Activated B cell treated with CpG ODN at 0.5 μM for 24 hours (primary cell): ENCODE measurements at places on chromosomes 16 and 17.

DNA sequence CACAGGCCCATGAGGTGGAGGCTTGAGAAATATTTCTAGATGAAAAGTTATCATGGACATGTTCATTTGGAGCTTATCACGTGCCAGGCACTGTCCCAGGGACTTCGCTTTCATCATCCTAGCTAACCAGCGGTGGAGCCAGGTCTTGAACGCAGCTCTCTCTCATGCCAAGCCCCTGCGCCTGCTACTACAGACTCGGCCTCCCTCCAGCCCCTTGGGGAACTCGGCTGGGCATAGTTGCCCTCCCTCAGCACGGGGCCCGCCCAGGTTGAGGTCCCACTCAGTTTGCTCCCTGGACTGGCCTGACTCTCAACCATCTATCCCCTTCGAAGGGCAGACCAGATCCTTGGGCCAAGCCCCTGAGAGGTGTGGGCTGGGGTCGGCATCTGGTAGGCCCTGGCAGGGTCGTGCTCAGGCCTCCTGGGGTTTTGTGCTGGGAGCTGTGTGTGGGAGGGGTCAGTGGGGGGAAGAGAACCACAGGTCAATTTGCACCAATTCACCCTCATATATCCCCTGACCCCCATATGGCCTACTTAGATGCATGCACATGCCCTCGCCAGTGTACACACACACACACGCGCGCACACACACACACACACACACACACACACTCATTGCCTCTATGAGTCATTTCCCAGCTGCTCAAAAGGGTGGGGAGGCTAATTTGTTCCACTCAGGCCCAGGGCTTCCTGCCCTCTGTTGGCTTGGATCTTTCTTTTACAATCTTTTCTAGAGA lies 12.1 kb upstream of the SCN4A start:
- no peak for DNase-seq

GRCh38 chr17:76797241-76797840 lies 59.4 kb downstream of the MFSD11 start:
- DNase-seq, result no peak

DNA sequence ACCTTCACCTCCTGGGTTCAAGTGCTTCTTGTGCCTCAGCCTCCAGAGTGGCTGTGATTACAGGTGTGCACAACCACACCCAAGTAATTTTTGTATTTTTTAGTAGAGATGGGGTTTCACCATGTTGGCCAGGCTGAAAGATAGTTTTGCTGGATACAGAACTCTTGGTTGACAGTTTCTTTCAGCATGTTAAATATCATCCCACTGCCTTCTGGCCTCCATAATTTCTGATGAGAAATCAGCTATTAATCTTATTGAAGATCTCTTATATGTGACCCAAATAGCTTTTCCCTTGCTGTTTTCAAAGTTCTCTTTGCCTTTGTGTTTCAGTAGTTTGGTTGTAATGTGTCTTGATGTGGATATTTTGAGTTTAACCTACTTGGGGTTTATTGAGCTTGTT lies 50.3 kb upstream of the BRD7 start:
- no peak for DNase-seq

- DNase-seq, result no peak
Measured at GRCh38 chr16:28003923-28004322, 59.6 kb downstream of the GSG1L start.
